ENCODE measurements at places on chromosomes 13 and 19.

DNA sequence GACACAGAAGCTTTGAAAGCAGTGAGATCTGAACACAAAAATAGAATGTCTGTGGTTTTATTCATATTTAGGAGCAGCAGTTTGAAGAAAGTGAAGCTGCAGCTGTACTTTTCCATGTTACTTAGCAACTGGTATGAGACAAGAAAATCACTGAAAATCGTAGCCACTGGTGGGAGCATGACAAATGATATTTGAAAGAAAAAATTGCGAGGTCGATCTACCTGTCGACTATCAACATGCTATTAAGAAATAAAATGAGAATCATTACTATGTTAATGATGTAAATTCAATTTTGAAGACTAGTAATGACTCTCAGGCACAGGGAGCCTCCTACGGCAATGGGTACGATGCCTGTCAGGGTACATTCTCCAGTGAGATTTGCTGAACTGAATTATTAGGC lies 436.4 kb downstream of the SLITRK5 start:
- no peak for DNase-seq

DNA sequence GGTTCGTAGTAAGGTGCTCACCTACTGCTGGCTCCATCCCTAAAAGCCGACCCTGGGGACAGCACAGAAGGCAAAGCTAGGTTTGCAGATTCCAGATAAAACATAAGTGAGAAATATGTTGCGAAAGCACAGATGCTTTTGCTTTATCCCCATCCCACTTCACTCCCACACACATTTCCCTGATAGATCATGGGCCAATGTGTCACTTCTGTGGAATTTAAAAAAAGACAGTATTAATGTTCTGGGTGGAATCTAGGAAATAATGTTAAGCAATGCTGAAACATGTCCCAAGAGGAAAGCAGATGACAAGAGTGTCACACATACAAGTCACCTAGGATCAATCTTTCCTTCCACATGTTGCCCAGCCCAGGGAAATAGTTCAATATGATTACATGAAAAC lies 661.0 kb upstream of the MIR17HG start:
- no peak for DNase-seq

DNA sequence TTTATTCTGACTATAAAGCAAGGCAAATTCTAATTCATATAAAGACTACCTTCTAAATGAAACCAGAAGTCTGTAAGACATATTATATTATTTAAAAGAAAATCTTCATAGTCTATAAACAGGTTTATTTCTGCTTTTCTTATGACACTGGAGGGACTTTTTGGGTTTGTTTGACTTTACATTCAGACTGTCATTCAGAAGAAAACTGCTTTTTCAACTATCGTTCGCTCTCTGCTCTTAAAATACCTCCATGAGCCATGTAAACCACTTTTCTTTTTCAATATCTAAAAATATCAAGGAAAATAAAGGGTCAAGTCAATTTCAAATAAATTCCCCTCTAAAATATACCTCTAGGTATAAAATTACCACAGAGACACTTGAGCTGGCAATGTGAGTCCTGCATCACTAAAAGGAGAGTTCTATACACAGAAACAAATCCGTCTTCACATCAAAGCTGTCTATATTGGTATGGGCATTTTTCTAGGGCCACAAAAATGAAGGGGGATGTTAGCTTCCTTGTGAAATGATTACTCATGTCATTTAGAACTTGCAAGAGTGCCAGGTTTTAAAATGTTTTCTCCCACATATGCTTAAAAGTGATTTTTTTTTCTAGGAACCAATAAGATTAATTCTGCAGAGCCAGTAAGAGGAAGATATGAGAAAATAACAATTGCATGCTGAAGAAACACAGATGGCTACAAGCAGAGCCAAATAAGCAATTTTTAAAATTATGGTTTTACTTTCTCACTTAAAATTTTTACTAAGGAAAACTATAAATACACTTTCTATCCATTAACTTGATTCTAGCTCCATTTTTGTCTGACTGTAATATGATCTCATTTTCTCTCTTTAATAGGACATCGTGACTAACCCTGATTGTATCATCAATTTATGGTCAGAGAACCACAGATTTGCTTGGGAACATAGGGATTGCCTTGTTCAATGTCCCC lies 181.8 kb downstream of the TBC1D4 start:
- no peak for DNase-seq

DNA sequence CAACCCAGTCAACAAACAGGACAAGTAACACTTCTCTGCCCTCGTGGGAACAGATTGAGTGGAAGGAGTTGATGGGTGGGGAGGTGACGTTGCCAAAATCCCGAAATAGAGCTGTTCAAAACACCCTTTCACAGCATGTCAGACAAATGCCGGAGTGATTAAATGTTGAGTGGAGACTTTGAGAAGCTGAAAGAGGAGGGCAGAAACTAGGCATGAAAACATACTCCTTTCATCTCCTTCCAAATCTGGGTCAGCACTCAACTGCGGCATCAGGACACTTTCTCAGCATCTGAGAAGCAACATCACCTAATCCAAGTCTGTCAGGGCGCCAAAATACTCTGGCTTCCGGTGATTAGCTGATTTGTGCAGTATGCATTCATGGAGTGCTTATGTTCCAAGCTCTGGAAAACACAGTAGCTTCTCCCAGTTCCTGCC lies 51.5 kb upstream of the MRI1 start:
- DNase-seq, result no peak

GRCh38 chr13:101258071-101258470 lies 158.2 kb downstream of the NALCN start:
- DNase-seq, result no peak

GRCh38 chr19:44069415-44069814 lies 2.5 kb upstream of the ZNF284 start:
- DNase-seq, result no peak
